Stimulated activated CD4-positive, alpha-beta T cell treated with anti-CD3 and anti-CD28 coated beads, Interleukin-2, amount 100 ng/mL, for 24 hours (primary cell): ENCODE measurements at places on chromosomes 12 and 14.
A peak's percentile ranks its signal among the peaks of the same experiment; 100 is the strongest.

DNA sequence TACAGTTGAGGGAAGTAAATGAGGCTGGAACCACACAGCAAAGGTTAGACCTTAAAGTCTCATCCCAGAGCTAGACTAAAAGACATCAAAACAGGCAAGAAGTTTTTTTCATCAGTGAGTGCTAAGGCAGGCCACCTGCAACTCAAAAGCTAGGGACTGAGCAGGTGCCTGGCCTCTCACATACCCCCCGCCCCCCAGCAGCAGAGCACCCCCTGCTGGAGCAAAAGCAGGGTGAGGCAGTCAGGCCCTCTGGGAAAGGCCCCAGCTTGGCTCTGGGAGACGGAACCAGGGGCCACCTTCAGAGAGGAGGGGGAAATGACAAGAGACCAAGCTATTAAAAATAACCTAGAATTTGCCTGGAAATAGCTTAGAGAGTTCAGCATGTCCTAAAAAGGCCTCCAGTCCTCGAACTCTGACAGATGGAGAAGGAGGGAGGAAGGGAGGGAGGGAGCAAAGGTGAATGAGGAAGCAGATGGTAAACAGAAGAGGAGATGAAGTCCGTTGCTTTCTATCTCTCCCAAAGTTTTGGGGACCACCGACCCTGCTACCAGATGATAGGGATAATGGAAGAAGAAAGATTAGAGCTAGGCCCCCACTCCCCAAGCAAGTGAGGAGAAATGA is 1.8 kb downstream of the ITGA7 start:
- DNase-seq, result no peak

DNA sequence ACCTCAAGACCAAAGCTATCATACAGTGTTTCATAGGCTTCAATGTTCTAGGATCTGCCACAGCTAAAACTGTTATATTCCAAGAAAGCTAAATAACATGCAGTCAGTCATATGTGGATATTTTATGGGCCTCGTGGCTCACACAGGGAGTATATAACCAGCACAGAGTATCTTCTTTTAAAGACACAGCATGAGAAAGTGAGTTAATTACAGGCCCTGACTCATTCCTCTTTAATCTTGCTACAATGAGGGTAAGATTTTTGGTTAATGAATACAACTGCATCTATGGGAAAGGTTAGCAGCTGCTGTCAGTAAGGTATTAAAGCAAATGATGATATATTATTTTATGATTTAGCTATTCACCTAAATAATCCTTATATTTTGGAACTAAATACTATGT is 111.0 kb downstream of the TRAFD1 start:
- DNase-seq, result no peak

DNA sequence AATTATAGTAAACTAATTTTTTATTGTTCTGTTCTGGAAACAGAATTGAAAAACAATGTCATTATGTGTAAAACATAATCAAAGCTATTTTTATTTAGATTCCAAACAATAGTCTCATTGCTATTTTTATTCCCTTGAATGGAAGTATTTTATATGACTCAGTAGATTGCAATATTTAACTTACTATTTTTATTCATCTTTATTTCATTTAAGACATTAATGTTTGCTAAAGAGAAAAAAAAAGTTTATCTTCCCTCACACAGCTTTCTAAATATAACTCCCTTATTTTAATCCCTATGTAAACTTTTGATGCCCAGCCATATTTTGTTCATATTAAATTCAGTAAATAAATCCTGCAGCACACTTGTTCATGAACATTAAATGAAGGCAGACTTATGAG is 622.4 kb downstream of the SLC6A15 start:
- no peak for DNase-seq

DNA sequence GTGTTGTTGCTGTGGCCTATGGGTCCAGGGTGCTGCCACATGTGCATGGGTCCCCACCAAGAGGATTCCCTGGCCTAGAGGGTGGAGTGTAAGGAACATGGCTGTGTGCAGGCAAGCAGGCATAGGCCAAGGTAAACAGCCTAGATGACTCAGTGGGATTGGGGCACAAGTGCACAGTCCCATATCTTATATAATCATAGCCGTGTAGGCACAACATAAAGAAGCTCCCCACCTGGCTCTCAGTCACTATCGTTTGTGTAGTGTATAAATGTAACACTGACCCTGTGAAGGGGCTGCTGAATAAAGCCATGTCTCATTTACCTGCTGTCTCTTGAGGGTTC is 15.7 kb upstream of the RNASE12 start:
- DNase-seq, result no peak

GRCh38 chr12:117344716-117345115 is 16.7 kb downstream of the NOS1 start:
- no peak for DNase-seq

- DNase-seq, result no peak
These were observed 100.7 kb upstream of the SLC38A4 start for GRCh38 chr12:46926526-46926925.

GRCh38 chr14:47500369-47500768 is 175.0 kb downstream of the MDGA2 start:
- DNase-seq, result no peak

DNA sequence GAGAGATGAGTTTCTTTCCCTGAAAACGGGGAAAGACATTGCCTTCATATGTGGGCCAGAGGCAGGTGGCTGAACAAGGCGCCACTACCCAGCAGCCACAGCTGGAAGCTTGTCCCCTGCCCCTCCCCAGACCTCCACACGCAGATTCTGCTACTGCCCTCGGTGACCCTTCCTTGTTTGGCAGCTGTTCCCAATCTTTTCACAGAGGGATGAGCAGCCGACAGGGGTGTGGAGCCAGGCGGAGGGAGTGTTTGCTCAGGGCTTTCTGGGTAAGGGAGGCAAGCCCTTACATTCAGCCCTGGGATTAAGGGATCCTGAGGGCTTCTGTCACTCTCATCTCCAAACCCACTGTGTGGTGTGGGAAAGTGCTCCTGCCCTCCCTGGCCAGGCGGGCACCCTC is 4.5 kb upstream of the KRT4 start:
- no peak for DNase-seq

- DNase-seq, result no peak
These were observed 1.2 kb downstream of the PPP1CC start for GRCh38 chr12:110741341-110742095.

DNA sequence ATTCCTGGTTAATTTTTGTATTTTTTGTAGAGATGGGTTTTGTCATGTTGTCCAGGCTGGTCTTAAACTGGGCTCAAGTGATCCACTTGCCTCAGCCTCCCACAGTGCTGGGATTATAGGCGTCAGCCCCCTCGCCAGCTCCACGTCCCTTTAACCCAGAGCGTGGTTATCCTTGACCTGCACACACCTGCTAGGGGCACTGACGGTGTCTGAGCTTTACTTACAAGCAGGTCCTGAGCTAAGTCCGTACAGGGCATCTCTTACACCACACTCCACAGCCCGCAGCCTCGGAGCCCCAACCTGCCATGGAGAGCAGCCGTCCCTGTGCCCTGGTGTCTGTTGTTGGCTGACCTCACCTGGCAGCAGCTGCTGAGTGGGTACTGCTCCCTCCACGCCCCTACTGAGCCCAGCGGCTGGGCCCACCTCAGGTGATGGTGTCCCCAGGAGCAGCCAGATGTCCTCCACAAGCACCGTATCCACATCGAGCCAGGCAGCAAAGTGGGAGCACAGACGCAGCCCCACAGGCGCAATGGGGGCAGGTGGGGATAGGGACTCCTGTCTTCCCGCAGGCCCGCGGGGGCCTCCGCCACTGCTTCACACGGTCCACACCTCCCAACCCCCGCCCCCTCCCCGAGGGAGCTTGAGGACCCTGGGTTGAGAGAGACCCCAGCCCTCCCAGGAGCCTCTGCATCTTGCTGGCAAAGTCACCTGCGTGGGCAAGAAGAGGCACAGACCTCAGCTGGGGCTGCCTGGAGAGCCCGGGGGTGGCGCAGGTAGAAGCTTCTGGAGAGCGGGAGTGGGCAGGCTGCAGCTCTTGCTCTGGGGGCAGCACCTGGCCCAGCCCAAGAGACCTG is 325.4 kb upstream of the SFSWAP start:
- DNase-seq, result no peak

DNA sequence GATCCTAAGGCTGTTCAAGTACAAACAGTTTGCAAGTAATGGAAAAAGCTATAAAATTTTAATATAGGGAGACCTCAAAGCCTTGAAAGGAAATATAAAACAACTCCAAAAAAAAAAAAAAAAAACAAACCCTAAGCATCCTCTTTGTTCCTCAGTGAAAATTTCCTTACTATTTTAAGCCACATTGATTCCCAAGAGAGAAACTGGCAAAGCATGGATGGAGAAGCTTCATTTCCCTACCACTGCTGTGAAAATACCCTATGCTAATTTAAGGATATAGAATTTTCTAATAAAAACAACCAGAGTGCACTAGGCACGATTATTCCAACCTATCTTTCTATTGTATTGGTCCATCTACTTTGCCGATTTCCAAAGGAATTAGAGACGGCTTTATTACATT is 283.1 kb downstream of the CACNA1C start:
- no peak for DNase-seq

DNA sequence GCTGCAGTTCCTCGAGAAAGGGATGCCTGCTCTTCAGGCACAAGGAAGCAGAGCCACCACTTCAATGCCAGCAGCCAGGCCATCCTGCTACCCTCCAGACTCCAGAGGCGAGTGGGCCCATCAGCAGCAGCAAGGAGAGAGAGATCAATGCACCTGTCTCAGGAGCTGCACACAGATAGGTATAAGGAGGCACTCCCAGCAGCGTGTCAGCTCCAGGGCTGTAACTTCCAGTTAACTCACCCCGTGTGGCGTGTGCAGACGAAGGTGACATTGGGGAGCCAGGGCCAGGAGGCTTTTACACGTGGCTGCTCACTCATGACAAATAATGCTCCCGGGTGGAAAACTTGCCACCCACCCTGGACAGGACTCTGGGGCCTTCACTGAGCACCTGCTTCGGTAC is 24.2 kb downstream of the GALNT16 start:
- no peak for DNase-seq

- no peak for DNase-seq
These were observed 35.5 kb downstream of the GPHB5 start for GRCh38 chr14:63282997-63283883.

GRCh38 chr14:92600318-92601053 is 86.9 kb downstream of the RIN3 start:
- no peak for DNase-seq

GRCh38 chr12:6430124-6430989 is 14.4 kb upstream of the CD27 start:
- peak; percentile 75 for DNase-seq

- DNase-seq, result no peak
These were observed 68.8 kb downstream of the EXOC5 start for GRCh38 chr14:57199921-57200320.

- no peak for DNase-seq
These were observed 32.0 kb upstream of the CDKN3 start for GRCh38 chr14:54364555-54365415.
